ENCODE measurements at places on chromosomes 2 and 18.

DNA sequence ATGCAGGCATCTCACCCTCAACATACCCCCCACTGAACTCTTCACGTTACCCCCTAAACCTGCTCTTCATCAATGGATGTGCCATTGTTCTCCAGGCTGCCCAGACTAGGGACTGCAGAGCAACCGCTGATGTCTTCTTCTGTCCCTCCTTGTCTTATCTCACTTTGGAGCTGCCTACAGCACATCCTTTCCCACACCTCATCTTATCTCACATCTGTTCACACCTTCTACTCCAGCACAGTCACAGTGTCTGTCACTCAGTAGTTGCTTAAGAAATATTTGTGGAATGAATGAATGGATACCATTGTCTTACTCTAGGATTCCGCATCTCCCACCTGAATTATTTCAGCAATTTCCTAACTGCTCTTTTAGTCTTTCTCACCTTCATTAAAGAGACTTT is 144.5 kb downstream of the ANTXR1 start:
- no peak for DNase-seq

DNA sequence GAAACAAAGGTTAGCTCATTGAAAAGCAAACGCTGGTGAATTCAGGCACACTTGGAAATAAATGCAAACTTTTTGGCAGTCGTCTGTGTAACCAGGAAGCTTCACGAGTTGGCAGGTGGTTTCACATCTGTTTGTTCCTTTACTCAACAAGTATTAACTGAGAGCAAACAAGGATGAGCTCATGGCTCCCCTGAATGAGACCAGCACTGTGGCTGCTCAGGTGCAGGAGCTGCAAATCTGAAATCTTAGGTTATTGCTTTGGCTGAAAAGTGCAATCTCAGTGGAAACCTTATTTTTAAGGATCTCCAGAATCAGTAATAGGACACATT is 46.3 kb downstream of the SH3RF3 start:
- DNase-seq = no peak

GRCh38 chr2:71459084-71459431 is 5.7 kb downstream of the DYSF start:
- no peak for DNase-seq

GRCh38 chr2:200439981-200440380 is 69.9 kb downstream of the KCTD18 start:
- DNase-seq = no peak

GRCh38 chr2:8152392-8153257 is 529.2 kb upstream of the ID2 start:
- no peak for DNase-seq

- no peak for DNase-seq
These were observed 366.3 kb upstream of the TFPI start for GRCh38 chr2:187920511-187920910.

- DNase-seq = no peak
These were observed 53.7 kb downstream of the PTRHD1 start for GRCh38 chr2:24739354-24740025.

DNA sequence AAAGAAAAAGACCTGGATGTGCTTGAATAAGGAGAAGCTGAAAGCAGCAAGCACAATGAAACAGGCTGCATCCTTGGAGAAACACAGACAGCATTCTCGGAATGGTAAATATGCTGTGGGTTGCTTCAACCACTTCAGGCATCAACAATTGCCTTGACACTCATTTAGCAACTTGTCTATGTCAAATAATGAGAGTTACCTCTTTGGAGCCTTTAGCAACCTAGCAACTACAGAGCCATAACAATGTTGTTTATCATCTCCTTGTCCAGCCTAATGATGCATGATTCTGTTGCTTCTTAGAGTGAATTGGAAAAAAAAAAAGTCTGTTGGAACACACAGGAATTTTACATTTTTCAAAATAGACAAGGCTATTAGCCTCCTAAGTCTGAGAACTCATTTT is 410.6 kb downstream of the PIK3C3 start:
- no peak for DNase-seq

GRCh38 chr2:109637749-109638570 is 23.8 kb downstream of the SOWAHC start:
- no peak for DNase-seq

DNA sequence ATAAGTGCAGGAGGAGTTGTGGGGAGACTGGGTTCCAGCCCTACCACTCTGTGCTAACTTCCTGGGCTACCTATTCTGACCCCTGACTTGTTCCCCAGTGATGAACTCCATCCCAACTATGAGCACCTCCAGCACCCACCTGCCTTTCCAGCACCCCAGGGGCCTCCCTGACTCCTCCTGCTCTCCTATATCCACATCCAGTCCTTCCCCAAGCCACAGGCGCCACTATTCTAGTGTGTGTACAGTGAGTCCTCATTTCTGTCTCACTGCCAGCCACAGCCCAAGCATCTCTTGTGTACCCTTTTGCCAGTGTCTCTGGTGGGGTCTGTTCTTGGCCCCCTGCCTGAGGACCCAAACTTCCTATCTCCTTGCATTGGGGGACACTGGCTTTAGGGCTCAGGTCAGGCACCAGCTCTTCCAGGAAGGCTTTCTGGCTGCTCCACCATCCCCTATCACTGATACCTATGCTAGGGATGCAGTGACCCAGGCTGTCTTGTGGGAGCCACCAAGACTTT is 145.2 kb downstream of the INHBB start:
- DNase-seq = no peak

DNA sequence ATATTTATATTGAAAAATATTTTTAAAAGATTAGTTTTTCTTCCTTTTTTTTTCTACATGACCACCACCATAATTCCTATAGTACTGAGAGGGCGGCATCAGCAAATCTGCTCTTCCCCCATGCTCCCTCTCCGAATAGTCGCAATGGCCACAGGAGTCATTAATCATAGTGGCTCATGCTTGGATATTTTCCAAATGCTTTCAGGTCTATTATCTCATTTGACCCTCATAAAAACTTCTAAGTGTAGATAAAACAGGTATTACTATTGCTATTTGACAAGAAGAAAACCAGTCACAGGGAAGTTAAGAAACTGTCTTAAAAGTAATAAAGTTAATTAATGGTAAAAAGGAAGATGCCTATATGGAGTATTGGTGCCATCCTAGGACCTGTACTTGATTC is 440.7 kb downstream of the CMPK2 start:
- DNase-seq = no peak

GRCh38 chr2:159226608-159227385 is 59.7 kb downstream of the WDSUB1 start:
- peak; percentile 6 for DNase-seq

DNA sequence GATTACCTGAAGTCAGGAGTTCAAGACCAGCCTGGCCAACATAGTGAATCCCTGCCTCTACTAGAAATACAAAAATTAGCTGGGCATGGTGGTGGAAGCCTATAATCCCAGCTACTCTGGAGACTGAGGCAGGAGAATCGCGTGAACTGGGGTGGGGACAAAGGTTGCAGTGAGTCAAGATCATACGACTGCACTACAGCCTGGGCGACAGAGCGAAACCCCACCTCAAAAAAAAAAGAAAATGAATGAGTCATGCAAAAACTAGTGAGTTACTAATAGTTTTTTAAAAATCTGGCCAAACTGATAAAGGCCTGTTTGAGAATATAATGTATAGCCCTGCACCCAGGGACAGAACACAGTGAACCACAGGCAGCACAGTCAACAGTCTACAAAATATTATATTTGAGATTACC is 17.5 kb downstream of the AFG3L2 start:
- no peak for DNase-seq

- no peak for DNase-seq
These were observed 439.8 kb downstream of the RNF144A start for GRCh38 chr2:7356909-7357584.

- no peak for DNase-seq
These were observed 175.0 kb downstream of the SH3BP4 start for GRCh38 chr2:235126768-235127167.

DNA sequence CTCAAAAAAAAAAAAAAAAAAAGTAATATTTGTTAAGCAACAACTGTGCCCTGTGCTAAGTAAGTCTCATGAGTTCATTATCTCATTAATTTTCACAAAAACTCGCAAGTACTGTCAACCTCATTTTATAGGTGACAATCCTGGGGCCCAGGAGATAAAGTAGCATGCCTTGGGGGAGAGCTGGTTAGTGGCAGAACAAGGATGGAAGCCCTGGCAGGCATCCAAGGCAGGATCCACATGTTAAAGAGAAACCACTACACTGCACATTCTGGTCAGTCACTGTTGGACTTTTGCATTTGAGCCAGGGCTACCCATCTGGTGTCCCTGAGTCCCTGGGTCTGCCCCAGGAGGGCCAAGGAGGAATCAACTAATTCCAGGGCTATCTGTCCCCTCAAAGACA is 54.6 kb downstream of the ZFP36L2 start:
- DNase-seq = no peak

DNA sequence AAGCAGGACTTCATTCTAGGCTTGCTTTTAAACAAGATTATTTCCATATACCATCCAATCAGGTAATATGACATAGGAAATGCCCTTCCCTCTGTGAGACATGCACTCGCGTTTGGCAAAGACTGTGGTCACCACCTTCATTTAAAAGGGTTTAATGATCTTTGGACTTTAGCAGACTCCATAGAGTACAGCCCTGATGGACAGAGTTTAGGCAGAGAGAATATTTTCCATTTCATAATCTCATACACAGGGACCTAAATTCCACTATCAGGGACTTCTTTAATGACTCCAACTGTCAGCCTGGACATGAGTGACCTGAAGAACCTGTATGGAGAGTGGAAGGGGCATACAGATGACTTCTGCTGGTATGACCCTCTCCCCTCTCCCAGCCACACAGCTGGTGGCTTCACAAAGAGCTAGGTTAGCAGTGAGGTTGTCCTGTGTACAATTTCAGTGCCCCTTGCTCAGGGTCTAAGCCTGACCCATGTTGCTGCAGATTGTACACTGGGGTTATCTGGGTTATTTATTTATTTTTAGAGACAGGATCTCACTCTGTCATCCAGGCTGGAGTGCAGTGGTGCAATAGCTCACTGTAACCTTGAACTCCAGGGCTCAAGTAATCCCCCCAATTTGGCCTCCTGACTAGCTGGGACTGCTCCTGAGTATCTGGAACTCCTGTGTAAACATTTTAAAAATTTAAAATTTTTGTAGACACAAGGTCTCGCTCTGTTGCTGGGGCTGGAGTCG is 59.2 kb downstream of the PTPRM start:
- DNase-seq = no peak

DNA sequence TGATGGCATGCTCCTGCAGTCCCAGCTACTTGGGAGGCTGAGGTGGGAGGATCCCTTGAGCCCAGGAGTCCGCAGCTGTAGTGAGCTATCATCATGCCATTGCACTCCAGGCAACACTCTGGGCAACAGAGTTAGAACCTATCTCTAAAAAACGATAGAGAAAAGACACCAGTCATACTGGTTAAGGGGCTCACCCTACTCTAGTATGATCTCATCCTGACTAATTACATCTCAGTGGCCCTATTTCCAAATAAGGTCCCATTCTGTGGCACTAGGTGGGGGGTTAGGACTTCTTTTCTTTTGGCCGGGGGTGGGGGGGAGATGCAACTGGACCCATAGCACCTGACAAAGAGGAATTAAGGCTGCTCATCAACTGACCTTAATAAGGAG is 163.2 kb upstream of the NCK2 start:
- no peak for DNase-seq

DNA sequence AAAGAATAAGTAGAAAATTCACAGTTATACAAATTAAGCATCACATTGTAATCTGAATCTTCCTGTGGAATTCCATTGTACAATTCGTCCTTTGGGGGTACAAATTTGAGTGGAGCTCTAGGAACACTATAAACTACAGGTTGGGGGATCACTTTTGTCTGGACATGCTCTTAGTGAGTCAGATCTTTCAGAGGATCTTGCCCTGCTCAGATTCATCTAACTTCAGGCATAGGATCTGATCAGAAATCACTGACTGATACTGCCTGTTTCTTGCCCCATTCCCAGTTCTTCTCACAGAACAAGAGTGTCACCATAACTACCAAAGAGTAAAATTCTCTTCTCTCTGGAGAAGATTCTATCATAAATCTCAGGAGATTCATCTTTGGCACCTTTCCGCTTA is 10.7 kb upstream of the VSNL1 start:
- DNase-seq = no peak

DNA sequence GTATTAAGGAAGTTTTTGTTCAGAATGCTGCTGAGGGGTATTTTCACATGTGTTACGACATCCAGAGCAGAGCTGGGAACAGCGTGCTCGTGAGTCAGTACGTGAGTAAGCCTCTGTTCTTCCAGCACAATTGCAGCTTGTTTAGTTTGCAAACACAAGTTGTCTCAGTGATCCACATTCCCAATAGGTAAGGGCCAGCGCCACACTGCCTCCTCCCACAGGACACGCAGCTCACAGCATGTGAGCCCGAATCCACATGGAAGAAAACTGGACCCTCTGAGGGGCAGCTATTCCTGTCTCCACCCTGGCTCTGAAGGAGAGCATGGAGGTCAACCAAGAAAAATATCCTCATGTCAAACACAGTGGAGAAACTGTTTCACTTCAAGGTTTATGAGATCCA is 173.9 kb upstream of the PID1 start:
- DNase-seq = no peak

DNA sequence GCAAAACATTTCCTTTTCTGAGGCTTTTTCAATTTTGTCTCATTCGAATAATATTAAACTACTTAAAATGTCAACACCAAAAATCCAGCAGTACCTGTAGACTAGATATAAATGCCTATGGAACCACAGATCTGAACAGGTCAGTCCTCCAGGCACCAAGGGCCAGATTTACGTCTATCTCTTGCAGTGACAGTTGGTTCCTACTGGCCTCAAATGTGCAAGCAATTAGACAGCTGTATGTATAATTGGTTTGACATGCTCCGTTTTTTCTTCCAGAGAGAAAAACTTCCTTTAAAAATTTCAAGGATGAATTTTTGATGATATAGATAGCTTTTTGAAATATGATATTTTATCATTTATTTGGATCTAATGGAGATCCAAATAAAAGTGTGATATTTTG is 443.8 kb upstream of the POU3F3 start:
- DNase-seq = no peak

DNA sequence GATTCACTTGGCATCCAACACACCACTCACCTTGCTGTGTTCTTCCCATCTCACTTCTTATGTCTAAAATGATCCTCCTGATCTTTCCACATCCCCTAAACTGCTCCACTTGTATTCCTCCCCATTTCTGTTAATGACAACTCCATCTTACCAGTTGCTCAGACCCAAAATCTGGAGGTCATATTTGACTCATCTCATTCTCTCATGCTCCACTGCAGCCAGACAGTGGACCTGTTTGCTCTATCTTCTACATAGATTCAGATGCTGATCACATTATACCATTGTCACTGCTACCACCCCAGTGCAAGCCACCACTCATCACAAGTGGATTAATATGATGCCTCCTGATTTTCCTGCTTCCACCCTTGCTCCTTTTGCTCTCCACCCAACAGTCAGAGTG is 7.9 kb upstream of the NABP1 start:
- no peak for DNase-seq

DNA sequence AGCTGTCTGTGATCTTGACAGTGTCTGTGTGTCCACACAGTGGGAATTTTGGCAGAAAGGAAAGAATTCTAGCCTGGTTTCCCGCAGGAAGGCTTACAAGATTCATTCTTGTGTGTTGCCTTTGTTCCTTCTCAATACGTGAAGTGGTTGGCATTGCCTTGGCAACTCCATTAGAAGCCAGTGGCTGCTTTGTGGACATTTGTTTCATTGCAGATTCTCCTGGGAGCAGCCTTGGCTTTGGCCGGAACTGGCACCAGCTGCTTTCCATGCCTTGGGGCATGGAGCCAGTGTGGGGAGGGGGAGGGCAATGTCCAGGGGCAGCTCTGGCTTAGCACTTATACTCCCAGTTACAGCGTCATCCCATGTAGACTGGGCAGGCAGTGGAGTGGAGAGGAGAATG is 39.4 kb downstream of the KIF5C start:
- DNase-seq = peak; percentile 90

Data from NCI-H1436 (cell line).